H54 (cell line): ENCODE measurements at places on chromosomes 1 and 21.

DNA sequence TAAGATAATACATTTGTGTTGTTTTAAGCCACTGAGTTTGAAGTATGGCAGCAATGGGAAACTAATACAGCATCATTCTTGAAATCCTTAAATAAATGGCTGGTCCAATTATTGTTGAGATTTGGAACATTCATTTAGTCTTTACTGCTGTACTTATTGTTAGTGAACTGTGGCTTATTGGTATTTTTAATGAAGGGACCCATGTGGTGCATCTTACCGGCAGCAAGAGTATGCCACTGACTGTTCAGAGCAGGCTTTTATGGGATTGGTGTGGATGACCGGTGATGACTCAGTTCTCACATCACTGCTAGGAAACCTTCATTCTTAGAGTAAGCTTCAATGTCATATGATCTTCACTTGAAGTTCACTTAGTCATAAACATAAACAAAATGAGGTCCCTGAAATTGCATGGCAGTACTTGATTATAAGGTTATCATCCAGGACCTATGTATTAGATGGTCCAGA lies 31.5 kb downstream of the PRKAA2 start:
- peak; percentile 47 for DNase-seq

GRCh38 chr1:54809496-54810074 lies 8.5 kb upstream of the TTC22 start:
- no peak for DNase-seq

DNA sequence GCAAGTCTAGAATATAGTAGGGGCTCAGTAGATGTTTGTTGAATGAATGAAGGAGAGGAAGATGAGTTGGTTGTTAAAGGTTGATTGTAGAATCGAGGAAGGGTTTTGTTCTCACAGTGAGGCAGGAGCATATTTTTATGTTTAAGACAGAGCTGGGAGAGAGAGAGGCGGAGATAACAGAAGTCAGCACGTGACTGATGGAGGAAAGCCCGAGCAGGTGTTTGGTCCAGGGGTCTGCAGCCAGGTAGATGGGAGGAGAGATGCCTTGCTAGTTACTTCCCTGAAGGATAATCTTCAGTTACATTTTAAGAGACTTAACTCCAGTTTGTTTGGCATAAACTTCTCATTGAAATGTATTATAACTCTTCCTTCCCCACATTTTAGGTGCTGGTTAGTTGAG lies 86.8 kb downstream of the DYRK1A start:
- no peak for DNase-seq

DNA sequence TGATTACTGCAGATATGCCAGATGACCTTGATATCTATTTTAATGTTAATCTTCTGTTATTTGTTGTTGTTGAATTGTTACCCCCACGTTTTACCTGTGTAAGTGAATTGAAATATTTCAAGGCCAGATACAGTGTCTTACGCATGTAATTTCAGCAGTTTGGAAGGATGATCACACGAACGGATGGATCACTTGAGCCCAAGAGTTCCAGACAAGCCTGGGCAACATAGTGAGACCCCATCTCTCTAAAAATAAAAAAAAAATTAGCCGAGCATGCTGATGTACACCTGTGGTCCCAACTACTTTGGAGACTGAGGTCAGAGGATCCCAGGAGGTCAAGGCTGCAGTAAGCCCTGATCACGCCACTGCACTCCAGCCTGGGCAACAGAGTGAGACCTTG lies 32.2 kb downstream of the SDCCAG8 start:
- DNase-seq = no peak

- no peak for DNase-seq
Measured at GRCh38 chr1:228922722-228923376, 187.6 kb downstream of the RHOU start.
